ENCODE measurements at places on chromosomes 4 and X. TPM values are rescaled to one million over a fixed set of nuclear protein-coding genes. Genes with fewer than 3 reads are reported as not detected.

The STBD1 gene
- total RNA-seq, result 29.4 TPM

The PPP2R2C gene
- total RNA-seq, result 12.3 TPM

The POU4F2 gene
- total RNA-seq, result not detected

The MYOZ2 gene
- total RNA-seq, result 748 TPM
